ENCODE measurements at places on chromosomes 6 and 20.

DNA sequence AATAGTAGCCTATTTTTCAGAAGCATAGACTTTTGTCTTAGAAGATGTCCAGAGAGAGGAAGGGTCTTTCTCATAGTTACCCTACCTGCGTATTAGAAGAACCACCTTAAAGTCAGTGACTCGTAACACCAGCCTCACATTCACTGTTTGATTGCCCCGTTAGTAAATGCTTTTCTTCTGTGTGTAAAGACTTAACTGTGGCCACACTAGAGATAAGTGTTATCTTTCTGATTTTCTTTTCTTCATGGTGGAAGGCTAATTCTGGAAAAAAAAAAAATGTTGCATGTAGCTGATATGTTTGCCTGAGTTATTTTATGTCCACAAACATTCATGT lies 83.9 kb downstream of the SAMD3 start:
- peak; percentile 6 for DNase-seq

- no peak for DNase-seq
Observed at GRCh38 chr6:170265655-170266054, 25.2 kb downstream of the DLL1 start.

DNA sequence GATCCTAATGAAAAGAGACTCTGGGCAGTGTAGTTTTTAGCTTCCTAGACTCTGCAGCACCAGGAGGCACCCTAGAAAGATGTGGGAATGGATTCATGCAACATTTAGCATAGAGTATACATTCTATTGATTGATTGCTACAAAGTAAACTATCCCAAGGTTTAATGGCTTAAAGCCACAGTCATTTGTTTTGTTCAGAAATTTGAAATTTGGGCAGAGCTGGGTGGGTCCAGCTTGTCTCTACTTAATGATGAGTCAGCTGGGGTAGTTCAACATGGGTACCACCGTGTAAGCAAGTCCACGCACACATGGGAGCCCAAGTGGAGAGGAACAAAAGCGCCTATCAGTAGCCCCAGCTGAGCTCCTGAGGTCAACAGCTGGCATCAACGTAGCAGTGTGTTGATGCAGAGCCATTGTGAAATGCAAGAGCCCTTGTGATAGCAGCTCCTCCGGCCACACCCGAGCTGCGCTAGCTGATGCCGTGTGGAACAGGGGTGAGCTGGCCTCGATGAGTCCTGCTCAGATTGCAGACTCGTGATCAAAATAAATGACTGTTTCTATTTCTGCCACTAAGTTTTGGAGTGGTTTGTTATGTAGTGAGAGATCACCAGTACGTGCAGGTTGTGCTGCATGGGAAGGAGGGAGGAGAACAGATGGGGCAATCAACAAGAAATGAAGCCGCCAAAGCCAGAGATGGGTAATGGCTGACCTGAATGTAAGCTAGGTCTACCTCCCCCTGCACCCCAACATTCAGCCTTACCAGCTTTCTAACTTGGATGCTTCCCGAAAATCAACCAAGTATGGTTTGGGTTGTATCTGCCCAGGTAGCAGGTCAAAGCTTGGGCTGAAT lies 45.7 kb upstream of the TRAF3IP2 start:
- peak; percentile 72 for DNase-seq

DNA sequence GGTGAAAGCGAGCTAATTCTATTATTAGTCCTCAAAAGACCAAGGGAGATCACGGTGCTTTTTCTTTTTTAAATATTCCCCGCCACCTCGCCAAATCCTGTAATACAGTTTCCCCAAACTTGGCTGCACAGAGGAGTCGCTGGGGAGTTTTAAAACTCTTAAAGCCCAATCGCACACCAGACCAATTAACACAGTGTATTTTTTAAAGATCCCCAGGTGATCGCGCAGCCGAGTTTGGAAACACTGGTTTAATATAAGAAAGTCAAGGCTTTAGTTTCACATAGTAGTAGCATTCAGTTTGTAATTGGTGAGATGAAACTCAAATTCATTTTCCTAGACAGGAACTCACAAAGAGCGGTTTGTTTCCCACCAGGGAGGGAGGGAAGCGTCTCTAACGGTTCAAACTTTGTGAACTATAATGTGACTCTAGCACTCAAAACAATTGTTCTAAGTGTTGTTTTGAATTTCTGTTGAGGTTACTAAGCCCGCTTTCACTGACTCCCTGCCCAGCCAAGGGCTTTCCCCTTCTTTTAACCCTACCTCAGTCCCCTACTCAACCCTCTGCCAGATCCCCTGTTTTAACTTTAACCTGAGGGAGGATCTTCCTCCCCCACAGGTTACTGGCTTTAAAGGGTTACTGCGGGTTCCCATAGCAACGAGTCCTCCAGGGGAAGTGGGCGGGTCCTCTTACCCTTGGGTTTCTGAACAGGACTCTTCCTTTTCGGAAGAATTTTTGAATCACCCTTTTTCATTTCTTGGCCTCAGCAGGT lies 25.7 kb upstream of the BTBD3 start:
- peak; percentile 94 for DNase-seq

- DNase-seq, result no peak
Observed at GRCh38 chr20:8952721-8953120, 116.2 kb upstream of the PLCB4 start.

DNA sequence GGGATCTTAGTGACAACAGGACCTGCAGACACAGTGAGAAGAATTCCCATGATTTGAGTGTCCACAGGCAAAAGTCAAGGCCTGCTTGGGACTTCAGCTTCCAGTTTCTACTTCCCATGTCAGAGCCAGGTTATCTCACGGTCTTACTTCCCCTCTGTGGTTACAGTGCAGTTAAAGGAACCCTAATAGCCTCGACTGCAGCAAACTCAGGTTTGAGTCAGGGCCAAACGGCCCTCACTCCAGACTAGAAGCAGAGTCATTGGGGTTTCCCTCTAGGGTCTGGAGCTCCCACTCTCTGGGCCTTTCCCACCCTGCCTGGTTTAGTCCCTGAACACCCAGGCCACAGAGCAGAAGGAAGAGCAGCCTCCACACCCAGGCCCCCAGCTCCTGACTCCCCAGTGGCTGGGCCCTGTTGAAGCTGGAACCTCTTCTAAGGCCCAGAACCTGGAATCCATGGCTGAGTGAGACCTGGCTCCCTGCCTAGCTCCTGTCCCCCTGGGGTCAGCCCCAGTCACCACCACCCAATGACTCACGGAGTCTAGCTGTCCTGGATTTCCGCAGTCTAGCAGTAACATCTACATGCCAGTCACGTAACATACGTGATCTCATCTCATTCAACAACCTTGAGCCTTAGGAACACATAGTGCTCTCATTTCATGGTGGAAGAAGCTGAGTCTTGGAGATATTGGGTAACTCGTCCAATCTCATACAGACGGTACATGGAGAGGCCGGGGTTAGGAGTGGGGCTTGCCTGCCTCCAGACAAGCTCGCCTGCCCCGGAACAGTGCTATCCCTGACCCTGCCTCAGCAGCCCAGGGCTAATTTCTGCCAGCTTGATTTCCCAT lies 9.2 kb upstream of the GHRH start:
- peak; percentile 87 for DNase-seq
